ENCODE measurements at places on chromosomes 16 and 17.

DNA sequence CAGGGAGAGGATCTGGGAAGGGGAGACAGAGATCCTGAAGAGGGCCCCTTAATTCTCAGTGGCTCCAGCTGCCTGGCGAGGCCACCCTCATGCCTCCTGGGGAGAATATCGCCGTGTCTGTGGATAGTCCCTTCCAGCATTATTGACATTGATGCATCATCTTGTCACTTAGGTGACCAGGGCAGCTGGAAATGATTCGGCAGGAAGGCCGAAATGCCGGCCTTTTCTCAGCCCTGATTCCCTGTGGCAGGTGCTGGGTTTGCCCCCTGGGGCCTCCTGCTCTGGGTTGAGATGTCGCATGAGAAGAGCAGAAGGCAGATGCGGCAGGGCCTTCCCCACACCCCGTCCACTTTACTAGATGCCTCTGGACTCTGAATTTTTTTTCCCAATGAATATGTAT is 89.5 kb downstream of the RAP1GAP2 start:
- no peak for DNase-seq

GRCh38 chr17:17325816-17326215 is 22.6 kb downstream of the NT5M start:
- DNase-seq = no peak

GRCh38 chr17:82865774-82866395 is 26.1 kb upstream of the ZNF750 start:
- no peak for DNase-seq

DNA sequence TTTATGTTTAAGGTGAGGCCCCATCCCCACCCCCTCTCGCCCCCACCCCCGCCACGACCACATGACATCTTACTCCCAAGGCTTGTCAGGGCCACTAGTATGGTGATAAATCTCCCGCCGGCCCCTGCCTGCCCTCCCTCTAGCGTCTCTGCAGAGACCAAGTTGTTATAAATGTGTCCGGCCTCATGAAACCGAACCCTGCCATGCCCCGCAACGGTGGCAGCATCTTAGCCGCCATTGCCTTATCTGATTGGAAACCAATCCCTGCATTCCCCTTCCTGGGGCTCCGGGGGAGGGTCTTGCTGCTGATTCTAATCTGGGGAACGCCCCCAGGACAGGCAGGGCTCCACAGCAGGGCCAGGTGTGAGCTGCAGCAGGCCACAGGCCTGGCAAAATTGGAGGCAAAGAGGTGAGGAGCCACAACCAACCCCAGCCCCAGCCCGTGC is 352.4 kb downstream of the C16orf95 start:
- no peak for DNase-seq

GRCh38 chr17:19538095-19539039 is 4.7 kb downstream of the SLC47A1 start:
- DNase-seq = no peak

GRCh38 chr17:79276821-79277220 is 202.2 kb downstream of the ENGASE start:
- no peak for DNase-seq

- DNase-seq = no peak
Observed at GRCh38 chr17:17001076-17001777, 29.3 kb upstream of the TNFRSF13B start.

DNA sequence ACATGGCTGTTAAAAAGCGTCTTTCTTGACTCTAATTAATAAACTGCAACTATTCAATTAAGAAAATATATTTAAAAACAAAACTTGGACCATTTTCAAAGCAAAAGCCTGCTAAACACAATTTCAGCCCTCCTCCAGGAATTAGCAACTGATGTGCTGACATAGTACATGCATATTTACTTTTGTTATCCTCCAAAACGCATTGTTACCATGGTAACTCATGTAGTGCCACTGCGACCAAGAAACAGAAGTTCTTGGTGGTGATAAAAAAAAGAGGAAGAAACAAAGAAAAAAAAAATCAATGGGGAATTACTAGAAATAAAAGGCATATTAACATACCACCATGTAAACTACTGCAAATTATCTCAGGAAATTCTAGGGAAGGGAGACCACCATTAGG is 793.4 kb upstream of the CDH8 start:
- DNase-seq = no peak

DNA sequence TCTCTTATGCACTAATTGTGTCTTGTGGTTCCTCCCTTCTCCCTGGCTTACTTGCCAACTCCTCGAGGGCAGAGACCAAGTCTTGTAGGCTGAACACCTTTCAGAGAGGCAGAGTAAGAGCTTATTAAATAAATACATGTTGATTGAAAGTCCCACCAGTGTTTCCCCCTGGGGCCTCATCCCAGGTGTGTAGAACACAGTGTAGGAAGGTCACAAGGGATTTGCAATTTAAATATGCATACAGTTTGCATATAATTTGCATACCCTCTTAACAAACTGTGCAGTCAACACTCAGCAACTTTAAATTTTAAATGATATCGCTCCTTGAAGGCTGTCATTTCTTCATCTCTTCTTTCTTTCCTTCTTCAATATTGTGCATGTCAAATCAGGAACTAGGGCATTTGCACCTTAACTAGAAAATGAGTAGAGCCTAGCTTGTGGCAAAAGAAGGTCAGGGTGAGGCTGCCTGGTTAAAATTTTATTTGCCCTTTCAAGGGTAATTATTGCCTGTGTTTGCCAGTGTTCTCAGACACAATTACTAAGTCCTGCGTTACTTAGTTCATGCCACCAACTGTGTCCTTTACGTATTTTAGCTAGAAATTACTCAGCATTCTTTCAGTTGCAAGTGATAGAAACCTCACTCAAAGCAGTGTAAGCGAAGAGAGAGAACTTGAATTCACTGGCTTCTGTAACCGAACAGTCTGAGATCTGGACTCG is 465.7 kb downstream of the HAPSTR1 start:
- DNase-seq = no peak

DNA sequence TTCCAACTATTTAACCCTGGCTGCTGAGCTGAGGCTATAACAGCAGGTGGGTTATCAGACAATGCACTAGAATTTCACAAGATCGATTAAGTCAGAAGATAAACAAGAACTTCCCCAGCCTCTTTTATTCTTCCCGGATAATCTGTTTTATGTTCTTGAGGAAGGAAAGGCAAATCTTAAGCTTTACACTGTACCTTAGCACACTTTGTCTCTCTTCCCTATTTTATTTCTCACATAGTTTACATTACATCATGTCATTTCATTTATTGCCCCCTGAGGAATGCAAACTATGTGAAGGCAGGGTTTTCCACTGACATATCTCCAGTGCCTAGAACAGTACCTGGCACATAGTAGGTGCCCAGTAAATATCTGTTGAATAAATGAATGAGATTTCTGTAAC is 139.6 kb downstream of the SKAP1 start:
- no peak for DNase-seq

GRCh38 chr16:19559242-19559910 is 3.9 kb downstream of the VPS35L start:
- DNase-seq = no peak

DNA sequence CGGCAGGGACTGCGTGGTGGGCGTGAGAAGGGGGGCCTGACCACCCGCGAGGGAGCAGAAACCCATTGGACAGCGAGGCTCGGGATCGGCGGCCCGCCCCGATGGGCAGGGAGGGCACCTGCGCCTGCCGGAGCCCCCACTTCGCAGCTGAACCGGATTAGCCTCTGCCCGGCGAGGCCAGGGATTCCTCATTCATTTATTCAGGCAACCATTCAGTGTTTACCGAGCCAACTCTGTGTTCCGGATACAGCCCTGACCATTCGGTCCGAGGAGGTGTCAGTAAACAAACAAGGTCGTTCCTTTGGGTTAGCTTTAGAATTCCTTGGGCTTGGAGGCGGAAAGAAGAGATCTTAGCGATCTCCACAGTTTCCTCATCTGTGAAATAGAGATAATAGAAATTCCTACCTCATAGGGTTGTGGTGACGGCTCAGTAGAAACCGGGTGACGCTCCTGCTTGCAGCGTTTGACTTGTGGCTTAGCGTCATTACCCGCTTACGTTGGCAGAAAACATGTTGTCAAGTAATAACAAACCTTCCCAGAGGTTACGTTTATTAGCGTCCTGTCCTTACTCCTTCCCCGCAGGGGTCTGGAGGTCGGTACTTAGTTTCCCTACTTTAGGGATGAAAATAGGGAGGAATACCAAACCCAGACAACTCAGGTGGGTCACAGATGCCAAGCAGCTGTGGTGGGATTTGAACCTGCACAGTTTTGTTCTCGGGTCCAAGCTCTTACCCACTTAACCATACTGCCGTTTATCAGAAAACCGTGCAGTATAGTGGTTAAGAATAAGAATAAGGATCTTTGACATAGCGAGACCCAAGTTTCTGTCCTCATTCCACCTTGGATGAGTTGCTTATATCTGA is 893 bp downstream of the POLR3E start:
- DNase-seq = no peak

- no peak for DNase-seq
Observed at GRCh38 chr16:17318238-17318637, 152.5 kb downstream of the XYLT1 start.

DNA sequence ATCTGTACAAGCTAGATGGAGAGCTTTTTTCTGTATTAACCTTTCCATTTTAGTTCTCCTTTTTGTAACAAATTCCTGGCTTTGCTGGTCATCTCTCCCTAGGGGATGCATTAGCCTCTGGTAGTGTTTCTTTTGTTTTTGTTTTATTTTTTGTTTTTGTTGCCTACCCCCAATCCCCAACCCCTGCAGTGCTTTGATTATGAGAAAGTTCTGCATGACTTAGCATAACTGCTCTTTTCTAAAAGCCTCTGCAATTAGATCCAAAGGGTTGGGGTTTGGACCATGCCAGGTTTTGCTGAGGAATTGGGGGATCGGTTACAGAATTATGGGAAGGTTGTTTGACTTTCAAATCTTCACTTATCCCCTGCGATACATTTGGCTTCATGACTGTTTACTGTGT is 98.2 kb downstream of the ADAMTS18 start:
- no peak for DNase-seq

GRCh38 chr16:55478827-55479429 is at the start of gene MMP2:
TSS of gene MMP2 (plus strand) at chr16:55479198. CDS start at chr16:55479480, 282 bp downstream.
- DNase-seq = no peak

GRCh38 chr17:57858838-57859237 is 9.0 kb upstream of the MRPS23 start:
- DNase-seq = no peak

GRCh38 chr16:47064775-47065174 is 79.0 kb downstream of the NETO2 start:
- DNase-seq = no peak

- no peak for DNase-seq
Observed at GRCh38 chr16:58727796-58728568, 6.1 kb downstream of the GOT2 start.

GRCh38 chr17:8056976-8057625 is 18.2 kb downstream of the ALOX15B start:
- DNase-seq = no peak

- no peak for DNase-seq
Observed at GRCh38 chr17:71790791-71791190, 330.0 kb upstream of the SOX9 start.

- no peak for DNase-seq
Observed at GRCh38 chr16:14193316-14193871, 122.3 kb downstream of the MRTFB start.

- DNase-seq = no peak
Observed at GRCh38 chr17:78885956-78886355, 17.0 kb downstream of the CEP295NL start.

DNA sequence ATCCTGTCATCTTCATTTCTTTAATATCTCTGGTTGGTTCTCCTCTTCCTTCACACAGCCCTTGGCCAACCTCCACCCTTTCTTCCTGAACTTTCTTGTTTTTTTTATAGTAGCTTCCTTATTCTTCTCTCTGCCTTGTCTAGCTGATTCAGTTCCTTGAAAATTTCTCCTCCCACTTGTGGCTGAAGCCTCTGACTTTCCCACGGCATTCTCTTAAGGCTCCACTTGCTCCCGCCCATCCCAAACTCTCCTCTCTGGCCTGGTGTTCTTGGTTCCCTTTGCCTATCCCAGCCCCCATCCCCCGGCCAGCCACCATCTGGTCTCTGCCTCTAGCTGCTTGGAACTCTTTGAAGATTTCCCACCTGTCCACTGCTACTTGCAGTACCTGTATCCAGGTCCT is 29.1 kb downstream of the NLRP1 start:
- DNase-seq = no peak

GRCh38 chr16:19242987-19243575 is 42.5 kb upstream of the CLEC19A start:
- DNase-seq = no peak

- no peak for DNase-seq
Observed at GRCh38 chr16:2795395-2796143, 2.7 kb upstream of the PRSS41 start.

DNA sequence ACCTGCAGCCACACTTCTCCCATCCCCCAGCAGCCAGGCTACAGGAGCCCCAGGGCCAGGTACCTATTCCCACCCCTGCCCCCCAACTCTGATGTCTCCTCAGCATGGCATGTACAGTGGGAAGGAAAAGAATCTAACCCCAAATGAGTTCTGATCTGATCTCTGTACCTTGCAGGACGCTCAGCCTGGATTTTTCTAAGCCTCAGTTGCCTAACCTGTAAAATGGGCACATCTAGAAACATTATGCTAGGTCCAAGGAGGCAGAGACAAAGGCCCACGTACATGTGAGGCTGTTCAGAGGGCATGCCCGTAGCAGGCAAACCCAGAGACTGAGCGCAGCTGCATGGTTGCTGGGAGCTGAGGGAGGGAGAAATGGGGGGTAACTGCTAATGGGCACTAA is 35.1 kb downstream of the SLC38A8 start:
- no peak for DNase-seq

- no peak for DNase-seq
Observed at GRCh38 chr16:83653785-83654184, 154.0 kb upstream of the HSBP1 start.

- DNase-seq = no peak
Observed at GRCh38 chr17:65668211-65668610, 106.8 kb upstream of the AXIN2 start.

DNA sequence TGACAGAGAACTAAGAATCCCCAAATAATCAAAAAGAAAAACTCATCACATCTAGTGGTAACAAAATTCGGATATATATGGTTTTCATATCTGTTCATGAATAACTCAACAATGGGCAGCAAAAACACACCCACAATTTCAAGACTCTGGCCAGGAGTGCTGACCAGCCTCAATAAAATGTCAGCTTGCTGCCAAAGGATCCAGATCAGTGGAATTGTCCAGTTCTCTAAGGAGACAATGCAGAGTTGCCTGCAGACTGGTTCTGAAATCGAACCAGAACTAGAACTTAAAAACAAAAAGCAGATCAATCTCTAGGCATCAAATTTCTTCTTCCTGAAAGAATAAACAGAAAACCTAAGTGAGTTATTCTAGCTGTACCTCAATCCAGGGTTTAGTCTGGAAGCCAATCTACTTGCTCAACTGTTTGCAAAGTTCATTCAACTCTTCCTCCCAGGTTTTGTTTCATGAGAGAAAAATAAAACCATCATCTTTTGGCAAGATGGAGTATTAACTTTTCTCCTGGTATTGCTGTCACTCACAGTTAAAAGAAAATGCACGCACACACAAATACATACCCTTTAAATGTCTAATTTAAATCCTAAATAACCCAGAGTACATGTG is 61.0 kb downstream of the CFDP1 start:
- no peak for DNase-seq
